Stimulated activated CD4-positive, alpha-beta T cell treated with anti-CD3 and anti-CD28 coated beads, TNF-alpha, amount 100 ng/mL, for 4 hours (primary cell): ENCODE measurements at places on chromosomes 13 and 19.

- no peak for DNase-seq
These were observed 507 bp downstream of the COL4A1 start for GRCh38 chr13:110306340-110306959.

DNA sequence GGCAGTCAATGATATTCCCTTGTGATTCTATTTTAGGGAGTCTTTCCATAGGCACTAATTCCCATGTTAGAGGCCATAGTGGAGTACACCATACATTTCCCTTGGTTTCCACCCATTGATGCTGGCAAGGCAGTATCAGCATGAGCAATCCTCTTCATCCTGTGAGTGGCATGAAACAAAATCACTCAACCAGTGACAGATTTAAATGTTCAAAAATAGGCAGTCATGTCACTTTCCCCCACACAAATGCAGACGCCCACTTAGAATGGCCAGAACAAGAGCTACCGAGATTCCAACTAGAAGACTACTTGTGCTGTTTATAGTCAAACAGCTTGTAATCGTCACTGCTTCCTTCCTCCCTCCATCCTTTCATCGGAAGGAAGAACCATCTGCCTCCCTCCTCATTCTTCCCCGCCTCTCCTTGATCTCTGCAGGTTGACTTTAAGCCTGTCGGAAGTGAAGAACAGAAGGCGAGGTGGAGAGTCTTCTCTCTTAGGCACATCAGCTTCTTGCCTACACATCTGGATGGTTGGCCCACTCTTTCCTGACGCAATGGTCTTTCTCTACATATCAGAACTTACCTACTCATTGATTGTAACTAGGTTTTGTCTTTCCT, 22.6 kb downstream of the RASL11A start:
- DNase-seq, result no peak

DNA sequence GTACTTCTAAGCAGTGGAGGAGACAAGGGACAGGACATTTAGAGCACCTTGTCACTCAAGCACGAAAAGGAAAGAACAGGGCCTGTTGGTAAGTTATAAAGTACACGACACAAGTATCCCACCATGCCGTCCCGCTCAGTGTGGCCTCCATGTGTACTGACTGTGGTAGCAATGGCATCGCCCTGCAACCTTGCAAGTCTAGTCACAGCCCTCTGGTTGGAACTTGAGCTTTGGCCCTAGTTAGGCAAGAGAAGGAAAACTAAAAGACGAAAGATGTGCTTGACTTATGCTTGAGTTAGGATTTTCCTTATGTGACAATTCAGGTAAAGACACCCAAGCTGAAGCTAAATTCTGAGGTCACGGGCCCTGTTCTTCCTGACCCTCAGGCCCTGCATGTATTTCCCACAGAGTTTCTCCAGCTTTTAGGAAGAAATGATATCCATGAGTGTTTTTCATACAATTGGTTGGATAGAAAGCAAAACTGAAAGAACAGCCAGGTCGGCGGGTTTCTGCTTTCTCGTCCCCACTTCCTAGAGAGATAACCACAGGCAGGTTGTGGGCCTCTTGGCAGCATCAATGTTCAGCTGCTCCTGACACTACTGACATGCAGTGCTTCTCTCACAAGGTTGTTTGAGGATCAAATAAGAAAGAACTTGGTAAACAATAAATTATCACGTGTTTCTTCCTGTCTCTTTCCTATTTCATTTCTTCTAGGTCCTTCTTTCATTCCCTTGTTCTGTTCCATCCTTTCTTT, 216.2 kb downstream of the IRS2 start:
- DNase-seq, result no peak

- no peak for DNase-seq
These were observed 54.7 kb upstream of the WASF3 start for GRCh38 chr13:26502826-26503225.

- DNase-seq, result no peak
These were observed 30.1 kb downstream of the ZAR1L start for GRCh38 chr13:32284927-32285632.

GRCh38 chr19:11169896-11170678, 14.5 kb upstream of the SPC24 start:
- DNase-seq, result no peak

GRCh38 chr13:70424928-70425327, 316.7 kb upstream of the KLHL1 start:
- no peak for DNase-seq

- no peak for DNase-seq
These were observed 48.6 kb upstream of the WASF3 start for GRCh38 chr13:26508885-26509284.

GRCh38 chr19:29806098-29806866, 5.5 kb upstream of the CCNE1 start:
- no peak for DNase-seq

GRCh38 chr19:21765151-21765550, 2.2 kb downstream of the ZNF100 start:
- DNase-seq, result no peak

DNA sequence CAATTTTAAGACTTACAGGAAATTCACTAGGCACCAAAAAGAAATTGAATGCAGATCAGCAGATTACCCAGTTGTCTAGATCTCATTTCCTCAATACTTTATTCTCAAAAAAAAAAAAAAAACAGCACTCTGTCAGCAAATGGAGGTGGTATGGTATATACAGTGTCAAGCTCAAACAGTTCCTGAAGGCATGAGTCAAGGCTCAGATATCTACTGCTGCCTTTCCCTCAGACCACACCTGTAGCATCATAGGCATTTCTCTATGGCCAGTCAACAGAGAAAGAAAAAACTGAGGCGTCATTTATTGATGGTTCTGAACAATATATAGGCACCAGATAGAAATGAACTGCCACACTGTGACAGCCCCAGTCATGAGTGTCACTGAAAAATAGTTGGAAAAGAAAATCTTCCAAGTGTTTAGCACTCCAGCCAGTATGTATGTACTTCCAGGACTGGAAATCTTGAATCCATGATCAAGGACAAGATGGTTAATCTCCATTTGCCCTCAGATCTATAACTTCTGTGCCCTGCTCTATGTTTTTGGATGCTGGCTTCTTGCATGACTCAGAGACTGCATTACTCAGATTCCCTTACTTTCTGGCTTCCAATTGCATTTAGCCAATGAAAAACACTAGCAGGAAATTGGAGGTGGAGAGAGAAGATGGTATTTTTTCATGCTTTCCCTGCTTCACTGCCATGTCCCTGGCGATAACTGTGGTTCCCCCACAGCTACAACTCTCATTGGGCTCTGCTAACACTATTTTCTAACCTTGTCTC, 8.4 kb upstream of the COG3 start:
- DNase-seq, result no peak
